ENCODE measurements at places on chromosomes 5 and 9. TPM values are rescaled to one million over a fixed set of nuclear protein-coding genes. Genes with fewer than 3 reads are reported as not detected.

DNA sequence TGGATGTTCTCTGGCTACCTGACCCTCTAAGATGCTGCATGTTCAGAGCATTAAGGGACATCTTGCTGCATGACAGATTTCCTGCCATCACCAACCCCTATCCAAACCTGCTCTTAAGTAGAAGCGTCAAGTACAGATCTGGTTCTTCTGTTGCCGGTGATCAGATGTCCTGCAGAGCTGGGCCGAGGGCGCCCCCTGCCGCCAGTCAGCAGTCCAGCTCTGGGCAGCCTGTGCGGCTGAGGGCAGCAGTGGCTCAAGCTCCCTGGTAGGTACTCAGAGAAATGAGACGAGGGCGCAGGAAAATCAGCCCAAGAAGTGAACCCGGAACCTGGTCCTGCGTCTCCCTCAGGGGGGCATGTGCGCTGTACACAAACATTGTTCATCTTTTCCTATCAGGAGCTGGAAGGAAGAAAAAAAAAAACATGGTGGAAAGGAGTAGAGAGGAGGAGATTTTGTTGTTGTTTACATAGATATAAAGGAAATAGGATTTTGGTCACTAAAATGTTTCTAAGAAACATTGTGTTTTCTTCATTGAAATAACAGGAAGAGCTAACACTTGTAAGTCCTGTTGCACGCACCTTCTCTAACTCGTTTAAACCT, 95.8 kb downstream of the CFAP90 start:
- H3K27me3 ChIP-seq = no peaks in the 10 kb centered on the region
- H3K4me1 ChIP-seq = no peaks in the 10 kb centered on the region
- DNase-seq = peak; percentile 84
- no peak overlapping the region for H3K4me3 ChIP-seq
- H3K27ac ChIP-seq = no peak overlapping the region
- peaks cover 16% of the 10 kb centered on the region for H3K36me3 ChIP-seq

GRCh38 chr9:138025908-138026307, 148.3 kb downstream of the CACNA1B start:
- H3K4me3 ChIP-seq = no peak overlapping the region
- DNase-seq = no peak
- H3K27me3 ChIP-seq = peaks cover 8% of the 10 kb centered on the region
- H3K27ac ChIP-seq = no peak overlapping the region
- H3K4me1 ChIP-seq = no peaks in the 10 kb centered on the region
- H3K36me3 ChIP-seq = no peaks in the 10 kb centered on the region

- H3K27me3 ChIP-seq = no peaks in the 10 kb centered on the region
- no peak for DNase-seq
- H3K27ac ChIP-seq = no peak overlapping the region
- H3K4me3 ChIP-seq = no peak overlapping the region
- peaks cover 4% of the 10 kb centered on the region for H3K36me3 ChIP-seq
Measured at GRCh38 chr5:80816590-80816989, 143.6 kb upstream of the RASGRF2 start.

DNA sequence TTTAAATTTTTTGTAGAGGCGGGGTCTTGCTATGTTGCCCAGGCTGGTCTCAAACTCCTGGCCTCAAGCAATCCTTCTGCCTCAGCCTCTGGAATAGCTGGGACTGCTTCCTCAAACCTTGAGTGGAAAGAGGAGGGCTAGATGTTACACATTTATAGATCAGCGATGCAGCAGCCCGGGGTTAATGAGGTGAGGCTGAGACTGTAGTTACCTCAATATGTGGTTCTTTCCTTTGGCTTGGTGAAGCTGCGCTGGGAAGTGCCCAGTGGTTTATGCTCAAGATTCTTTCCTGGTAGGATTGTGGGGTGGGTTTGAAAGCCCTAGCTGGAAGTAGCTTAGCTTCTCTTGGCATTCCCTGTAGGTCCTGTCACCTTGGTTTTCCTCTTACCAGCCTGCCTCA, 22.5 kb downstream of the ZNF618 start:
- no peaks in the 10 kb centered on the region for H3K27me3 ChIP-seq
- no peaks in the 10 kb centered on the region for H3K4me1 ChIP-seq
- no peak overlapping the region for H3K27ac ChIP-seq

GRCh38 chr9:135373820-135374219, 105.8 kb upstream of the PPP1R26 start:
- no peak for DNase-seq
- H3K4me3 ChIP-seq = no peak overlapping the region
- H3K36me3 ChIP-seq = no peaks in the 10 kb centered on the region

DNA sequence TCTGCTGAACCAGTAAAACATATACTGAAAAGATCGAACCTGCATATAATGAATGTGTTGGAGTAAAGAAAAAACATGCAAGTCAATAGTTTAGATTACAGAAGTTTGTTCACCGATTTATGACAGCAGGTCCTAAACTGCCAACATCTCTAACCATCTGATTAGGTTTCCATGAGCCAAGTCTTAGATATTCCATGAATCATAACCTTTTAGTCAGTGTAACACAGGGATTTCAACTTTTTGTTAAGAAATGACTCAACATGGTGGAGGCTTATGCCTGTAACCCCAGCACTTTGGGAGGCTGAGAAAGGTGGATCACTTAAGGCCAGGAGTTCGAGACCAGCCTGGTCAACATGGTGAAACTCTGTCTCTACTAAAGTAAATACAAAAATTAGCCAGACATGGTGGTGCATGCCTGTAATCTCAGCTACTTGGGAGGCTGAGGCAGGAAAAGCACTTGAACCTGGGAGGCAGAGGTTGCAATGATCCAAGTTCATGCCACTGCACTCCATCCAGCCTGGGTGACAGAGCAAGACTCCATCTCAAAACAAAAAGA, 38.7 kb downstream of the APC start:
- H3K27me3 ChIP-seq = no peaks in the 10 kb centered on the region
- H3K4me1 ChIP-seq = no peaks in the 10 kb centered on the region
- H3K36me3 ChIP-seq = no peaks in the 10 kb centered on the region
- no peak for DNase-seq
- no peak overlapping the region for H3K4me3 ChIP-seq
- no peak overlapping the region for H3K27ac ChIP-seq

- peaks cover 21% of the 10 kb centered on the region for H3K27me3 ChIP-seq
- peaks cover 10% of the 10 kb centered on the region for H3K4me1 ChIP-seq
- no peaks in the 10 kb centered on the region for H3K36me3 ChIP-seq
- peak; percentile 41 for DNase-seq
- peak overlapping the region; percentile 82 for H3K4me3 ChIP-seq
Measured at GRCh38 chr9:137130176-137130755, 8.7 kb upstream of the GRIN1 start.

- H3K27me3 ChIP-seq = peaks cover 28% of the 10 kb centered on the region
- DNase-seq = no peak
- no peaks in the 10 kb centered on the region for H3K36me3 ChIP-seq
Measured at GRCh38 chr5:172638209-172638768, 2.8 kb upstream of the NEURL1B start.

DNA sequence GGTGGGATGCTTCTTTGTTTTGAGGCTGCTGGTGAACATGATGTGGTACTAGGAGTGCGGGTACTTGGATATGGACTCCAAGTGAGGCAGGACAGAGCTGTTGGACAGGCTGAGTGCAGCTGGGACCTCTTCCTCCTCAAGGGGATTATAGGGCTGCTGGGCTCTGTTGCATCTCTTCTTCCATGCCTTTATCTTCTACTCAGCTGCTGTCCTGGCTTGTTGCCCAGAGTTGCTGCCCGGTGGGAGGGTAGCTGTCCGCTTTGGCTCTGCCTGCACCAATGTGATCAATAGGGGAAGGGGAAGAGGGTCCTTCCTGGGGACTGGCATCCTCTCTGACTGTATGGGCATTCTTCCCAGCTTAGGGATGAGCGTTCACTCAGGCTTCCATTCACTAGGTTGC, 1217.9 kb upstream of the ACO1 start:
- no peak for DNase-seq
- no peak overlapping the region for H3K27ac ChIP-seq
- no peaks in the 10 kb centered on the region for H3K36me3 ChIP-seq
- no peaks in the 10 kb centered on the region for H3K27me3 ChIP-seq
- H3K4me1 ChIP-seq = no peaks in the 10 kb centered on the region

- no peaks in the 10 kb centered on the region for H3K36me3 ChIP-seq
- no peaks in the 10 kb centered on the region for H3K27me3 ChIP-seq
- no peak for DNase-seq
- H3K4me1 ChIP-seq = no peaks in the 10 kb centered on the region
Measured at GRCh38 chr9:36716496-36716895, 143.8 kb downstream of the MELK start.

DNA sequence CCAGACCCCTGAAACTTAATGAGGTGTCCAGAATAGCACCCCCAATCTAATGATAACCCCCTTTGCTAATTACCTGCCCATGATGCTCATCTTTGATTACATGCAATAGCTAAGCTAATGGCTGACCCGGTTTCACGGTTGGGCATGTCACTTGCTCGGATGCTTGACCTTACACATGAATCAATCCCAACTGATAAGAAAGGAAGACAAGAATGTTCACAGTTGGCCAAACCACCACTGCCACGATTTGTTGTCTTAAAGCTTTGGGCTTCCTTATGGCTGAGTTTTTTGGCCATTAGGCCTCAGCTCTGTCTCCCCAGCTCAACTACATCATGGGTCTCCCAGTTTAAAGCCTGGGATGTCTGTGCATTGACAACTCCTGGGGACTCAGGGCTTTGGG, 53.1 kb upstream of the TGFBR1 start:
- H3K27ac ChIP-seq = no peak overlapping the region
- H3K36me3 ChIP-seq = no peaks in the 10 kb centered on the region
- H3K4me1 ChIP-seq = no peaks in the 10 kb centered on the region
- DNase-seq = no peak
- no peak overlapping the region for H3K4me3 ChIP-seq
- H3K27me3 ChIP-seq = no peaks in the 10 kb centered on the region

DNA sequence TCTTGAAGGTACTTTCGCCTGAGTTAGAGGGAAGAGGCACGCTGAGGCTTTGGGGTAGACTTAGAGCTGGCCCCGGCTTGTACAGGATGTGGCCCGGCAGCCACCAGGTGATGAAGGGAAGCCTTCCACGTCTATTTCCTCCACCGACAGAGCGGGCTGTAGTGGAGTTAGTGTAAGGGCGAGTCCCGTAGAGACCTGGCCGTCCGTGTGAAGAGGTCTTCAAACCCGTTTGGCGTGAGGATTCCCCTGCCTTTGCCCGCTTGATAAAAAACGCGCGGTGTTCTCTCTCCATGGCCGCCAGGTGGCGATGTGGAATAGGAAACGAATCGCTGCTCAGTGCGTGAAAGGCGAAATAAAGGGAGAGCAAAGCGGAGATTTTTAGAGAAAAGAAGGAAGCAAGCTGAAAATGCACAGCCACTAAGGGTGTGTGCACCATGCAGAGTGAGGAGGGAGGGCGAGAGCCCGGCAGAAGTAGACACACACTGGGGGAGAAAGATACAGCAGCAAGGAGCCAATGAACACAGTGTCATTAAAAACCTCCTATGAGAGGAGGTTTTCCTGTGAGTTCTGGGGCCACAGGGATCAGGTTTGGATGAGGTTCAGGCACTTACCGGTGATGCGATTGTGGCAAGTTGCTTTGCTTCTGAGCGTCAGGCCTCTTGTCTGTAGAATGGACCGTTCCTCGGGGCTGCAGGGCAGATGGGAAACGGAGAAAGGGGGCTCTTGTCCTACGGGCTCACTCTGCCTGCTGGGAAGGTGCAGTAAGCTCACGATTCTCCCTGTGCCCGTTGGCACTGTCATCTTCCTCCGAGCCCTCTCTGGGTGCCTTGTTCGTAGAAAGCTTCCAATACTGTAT, 34.2 kb downstream of the STC2 start:
- no peaks in the 10 kb centered on the region for H3K36me3 ChIP-seq
- peaks cover 12% of the 10 kb centered on the region for H3K27me3 ChIP-seq
- DNase-seq = peak; percentile 93
- peak overlapping the region; percentile 36 for H3K4me3 ChIP-seq
- H3K27ac ChIP-seq = no peak overlapping the region

DNA sequence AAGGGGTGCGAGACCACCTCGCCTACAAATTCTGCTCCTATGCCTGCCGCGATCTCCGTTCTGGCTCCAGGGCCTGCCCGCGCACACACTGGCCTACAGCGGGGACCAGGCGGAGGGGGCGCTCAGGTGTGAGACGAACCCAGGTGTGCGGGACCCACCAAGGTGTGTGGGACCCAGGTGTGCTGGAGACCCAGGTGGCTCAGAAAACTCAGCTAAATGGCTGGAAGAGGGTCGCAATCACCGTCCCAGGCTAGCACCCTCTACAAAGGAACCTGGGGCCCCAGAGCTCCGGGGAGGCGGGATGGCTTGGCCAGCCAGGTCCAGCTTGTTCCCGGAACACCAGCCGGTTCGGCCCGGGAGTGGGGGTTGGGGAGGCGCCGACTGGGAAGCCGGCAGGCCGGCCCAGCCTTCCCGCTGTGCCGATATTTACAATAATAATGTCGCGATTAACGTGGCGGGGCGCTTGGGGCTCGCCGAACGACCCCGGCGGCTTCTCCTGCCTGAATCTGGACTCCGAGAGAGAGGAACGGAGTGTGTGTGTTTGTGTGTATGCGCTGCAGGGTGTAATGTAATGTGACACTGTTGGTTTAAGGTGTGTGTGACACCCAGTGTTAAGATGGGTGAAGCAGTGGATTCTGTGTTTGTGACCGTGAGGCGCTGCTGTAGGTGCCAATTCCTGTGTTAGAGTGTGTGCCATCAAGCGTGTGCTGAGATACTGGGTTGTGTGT, 1.4 kb downstream of the PCDH1 start:
- peak; percentile 69 for DNase-seq
- H3K4me3 ChIP-seq = peak overlapping the region; percentile 98
- H3K27me3 ChIP-seq = no peaks in the 10 kb centered on the region
- peaks cover 59% of the 10 kb centered on the region for H3K4me1 ChIP-seq

DNA sequence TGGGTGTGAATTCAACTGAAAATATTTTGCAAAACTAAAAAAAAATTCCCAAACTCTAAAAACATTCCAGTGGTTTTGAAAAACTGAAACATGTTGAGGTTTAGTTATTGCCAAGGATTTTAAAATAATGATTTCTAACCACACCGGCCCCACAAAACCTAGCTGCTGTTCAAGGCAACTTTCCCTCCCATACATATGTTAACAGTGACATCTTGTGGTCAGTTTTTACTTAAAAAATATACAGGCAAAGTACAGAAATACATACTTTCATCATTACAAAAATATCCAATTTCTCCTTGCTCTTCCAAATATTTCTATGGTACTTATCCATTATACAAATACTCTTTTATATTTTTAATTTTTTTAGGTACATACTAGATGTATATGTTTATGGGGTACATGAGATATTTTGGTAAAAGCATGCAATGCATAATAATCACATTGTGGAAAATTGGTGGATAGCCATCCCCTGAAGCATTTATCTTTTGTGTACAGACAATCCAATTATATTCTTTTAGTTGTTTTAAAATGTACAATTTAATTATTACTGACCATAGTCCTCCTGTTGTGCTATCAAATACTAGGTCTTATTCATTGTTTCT, 34.4 kb upstream of the MRPS30 start:
- no peaks in the 10 kb centered on the region for H3K27me3 ChIP-seq
- H3K27ac ChIP-seq = no peak overlapping the region
- no peak overlapping the region for H3K4me3 ChIP-seq
- no peaks in the 10 kb centered on the region for H3K4me1 ChIP-seq
- DNase-seq = peak; percentile 78
- H3K36me3 ChIP-seq = no peaks in the 10 kb centered on the region

ITGA1 gene
- 12.0 TPM for total RNA-seq

ETF1 gene
- 136 TPM for total RNA-seq

SEMA5A gene
- 8.1 TPM for total RNA-seq

ICE1 gene
- total RNA-seq = 54.4 TPM

EIF4EBP3 gene
- not detected for total RNA-seq

ARHGEF39 gene
- 16.8 TPM for total RNA-seq

SGCD gene
- not detected for total RNA-seq

INVS gene
- total RNA-seq = 8.7 TPM

APBB3 gene
- 10.2 TPM for total RNA-seq

All from GM23338 (cell line).